ENCODE measurements at places on chromosomes 16 and 17.

GRCh38 chr16:58345574-58346354, 46.5 kb upstream of the GINS3 start:
- no peak for DNase-seq

DNA sequence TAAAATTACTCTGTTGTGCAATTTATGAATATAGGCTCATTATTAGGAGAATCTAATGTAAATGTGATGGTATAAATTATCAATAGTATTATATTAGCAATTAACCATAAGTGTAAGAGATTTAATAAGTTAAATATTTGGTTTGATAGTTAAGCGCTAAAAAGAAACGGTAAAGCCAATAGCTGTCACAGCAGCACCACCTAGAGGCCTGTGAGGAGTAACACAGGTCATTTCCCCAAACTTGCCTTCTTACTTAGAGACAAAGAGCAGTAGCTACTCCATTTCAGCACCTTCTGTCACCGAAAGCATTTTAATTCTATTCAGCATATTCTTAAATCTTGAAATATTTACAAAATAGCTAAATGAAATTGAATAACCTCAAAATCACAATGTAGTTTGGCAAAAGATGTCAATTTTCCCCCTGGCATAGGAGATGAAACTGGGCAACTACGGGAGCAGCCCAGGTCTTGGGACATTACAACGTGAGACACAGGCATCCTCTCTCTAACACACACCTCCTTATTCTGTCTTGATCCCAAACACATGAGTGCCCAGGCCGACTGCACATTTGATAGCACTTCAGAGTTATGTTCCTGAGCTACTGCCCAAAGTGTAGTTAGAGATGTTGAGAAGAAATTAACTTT, 14.3 kb upstream of the DYNLRB2 start:
- peak; percentile 13 for DNase-seq

DNA sequence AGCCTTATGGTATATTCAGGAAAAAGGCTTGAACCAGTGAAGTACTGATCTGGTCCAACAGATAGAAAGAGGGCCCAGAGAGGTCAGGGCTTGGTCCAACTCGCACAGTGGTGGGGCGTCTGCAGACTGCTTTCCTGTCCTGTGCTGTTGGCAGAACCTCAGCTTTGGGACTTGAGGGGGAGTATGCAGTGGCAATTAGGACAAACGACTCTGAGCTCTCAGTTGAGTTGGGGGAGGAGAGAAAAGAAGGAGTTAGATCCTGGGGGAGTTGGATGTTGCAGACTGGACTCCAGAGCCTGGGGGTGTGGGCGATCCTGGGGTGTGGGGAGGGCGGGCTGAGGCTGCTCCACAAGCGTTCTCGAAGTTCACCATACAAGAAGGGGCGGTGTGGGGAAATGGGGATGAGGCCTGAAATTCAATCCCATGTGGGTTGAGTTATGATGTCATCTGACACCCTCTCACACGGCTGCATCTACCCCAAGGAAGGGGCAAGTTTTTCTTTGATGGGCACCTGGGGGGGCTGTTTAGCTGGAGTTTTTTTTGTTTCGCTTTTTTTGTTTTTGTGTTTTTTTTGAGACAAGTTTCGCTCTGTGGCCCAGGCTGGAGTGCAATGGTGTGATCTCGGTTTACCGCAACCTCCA, 14.6 kb downstream of the GRB7 start:
- DNase-seq, result no peak

GRCh38 chr17:79587421-79587820, 23.4 kb downstream of the RBFOX3 start:
- no peak for DNase-seq

DNA sequence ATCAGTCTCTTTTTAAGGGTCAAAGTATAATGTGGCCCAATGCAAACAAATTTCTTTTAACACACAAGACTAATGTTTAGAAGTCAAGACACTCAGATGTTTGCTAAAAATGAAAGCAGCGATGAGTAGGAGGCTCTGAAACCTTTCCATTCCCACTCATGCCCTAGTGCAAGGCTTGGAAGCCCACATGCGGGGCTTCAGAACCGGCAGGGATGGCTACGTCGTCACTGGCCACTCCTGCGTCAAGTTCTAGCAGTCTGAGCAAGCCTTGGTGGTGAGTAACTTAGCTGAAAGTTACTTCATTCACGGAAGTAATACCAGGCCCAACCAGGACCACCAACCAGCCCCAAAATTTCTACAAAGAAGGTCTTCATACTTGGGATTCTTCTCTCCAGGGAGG, 14.8 kb upstream of the TMED6 start:
- DNase-seq, result no peak

- peak; percentile 36 for DNase-seq
Measured at GRCh38 chr16:66205287-66206231, 160.9 kb upstream of the CDH5 start.

- no peak for DNase-seq
Measured at GRCh38 chr17:38729886-38730525, at the start of gene CISD3. Gene CISD3 (plus strand): TSS chr17:38730341. CDS start chr17:38730359, 18 bp downstream.

DNA sequence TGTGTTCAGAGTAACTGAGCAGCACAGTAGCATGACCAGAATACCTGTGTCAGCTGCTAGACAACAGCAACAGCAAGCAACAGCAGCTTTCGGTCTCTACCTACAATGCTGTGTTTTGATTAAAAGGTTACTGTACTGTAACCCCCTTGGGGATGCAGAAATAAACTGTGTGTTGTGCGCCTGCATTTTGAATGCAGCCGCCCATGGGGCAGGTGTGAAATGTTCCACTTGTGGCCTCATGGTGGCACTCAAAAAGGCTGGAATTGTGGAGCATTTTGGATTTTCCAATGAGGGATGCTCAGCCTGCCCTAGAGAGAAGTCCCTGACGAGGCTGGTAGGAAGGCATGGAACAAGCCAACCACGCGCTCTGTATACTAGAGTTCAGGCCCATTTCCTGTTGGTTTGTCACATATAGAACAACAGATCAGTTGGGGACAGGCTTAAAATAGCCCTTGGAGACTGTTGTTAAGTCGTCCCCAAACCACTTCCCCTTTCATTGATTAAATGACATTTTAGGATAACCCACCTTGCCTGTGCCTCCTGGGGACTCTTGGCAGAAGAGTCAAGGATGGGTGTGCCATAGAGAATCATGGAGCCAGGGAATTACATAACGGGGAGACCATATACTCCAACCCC, 27.1 kb downstream of the SCPEP1 start:
- DNase-seq, result no peak

DNA sequence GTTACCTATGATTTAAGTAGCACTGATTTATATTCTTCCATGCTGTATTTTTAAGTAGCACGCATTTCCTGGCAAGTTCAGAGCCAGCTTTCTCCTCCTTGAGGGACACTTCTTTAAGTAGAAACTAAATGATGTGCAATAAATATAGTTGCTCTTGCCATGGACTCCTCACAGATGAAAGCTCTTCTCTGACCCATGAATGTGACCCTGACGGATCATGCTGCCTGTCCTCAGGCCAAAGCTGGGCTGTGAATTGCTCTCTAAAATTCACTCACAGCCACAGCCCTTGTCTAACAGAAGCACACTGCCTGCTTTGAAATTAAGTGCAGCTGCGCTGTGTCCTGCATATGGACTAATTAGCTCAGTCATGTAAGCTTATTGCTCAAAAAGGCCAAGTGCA, 438.8 kb downstream of the PMP22 start:
- DNase-seq, result no peak

GRCh38 chr16:66588981-66589713, 9.9 kb downstream of the CMTM2 start:
- no peak for DNase-seq

GRCh38 chr17:266701-267667, 85.5 kb upstream of the DOC2B start:
- DNase-seq, result no peak

DNA sequence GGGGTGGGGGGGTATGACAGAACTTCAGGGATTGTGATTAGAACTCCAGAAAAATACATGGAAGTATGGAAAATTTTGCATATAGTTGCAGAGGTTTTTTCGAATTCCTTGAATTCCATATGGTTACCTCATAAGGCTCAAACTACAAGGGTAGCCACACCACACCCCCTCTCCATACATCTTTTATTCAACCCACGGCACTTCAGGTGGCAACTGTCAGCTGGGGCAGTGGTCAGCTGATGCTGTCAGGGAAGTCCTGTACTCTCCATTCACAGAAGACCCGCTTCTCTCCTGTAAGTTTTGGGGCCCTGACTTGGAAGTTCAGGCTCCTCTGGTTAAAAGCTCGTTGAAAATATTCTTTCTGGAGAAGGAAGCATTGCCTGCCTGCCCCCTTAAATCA, 57.5 kb upstream of the CLEC19A start:
- no peak for DNase-seq

DNA sequence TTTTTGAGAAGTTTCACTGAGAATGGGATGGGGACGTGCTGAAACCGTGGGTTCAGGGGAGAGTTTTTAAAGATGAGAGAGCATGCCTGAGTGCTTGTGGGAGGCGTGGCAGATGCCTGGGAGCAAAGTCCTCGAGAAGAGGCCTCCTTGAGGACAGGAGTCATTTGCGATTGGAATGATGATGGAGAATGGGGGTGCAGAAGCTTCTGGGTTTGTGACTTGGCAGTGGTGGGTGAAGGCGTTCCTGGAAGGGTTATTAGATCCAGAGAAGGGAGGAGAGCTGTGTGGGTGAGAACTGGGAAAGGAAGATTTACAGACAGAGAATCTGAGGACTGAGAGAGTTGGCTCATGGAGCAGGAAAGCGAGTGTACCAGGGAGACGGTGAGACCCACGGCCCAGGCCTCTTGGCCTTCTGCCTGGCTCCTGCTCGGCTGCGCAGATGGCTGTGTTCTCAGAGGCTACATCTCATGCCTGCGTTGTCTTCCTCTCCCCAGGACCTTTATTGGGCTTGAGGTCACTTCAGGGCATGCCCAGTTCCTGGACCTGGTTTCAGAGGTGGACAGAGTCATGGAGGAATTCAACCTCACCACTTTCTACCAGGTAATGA, 8.6 kb upstream of the MMP15 start:
- DNase-seq, result no peak

DNA sequence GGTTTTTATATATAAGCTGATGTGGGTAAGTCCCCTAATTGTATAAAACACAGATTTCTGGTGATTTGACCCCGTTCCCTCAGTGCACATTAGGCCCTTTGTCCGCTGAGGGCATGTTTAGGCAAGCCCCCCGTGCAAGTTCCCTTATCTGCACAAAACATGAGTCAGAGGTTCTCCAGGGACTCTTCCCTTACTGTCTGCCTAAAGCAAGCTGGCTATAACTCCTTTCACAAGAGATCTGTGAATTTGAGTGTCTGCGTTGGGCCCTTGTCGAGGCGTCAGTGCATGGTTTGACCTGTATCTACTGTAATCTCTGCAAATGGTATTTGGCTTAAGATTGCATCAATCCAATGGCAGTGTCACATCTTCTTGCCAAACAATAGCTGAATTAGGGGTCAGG, 712.8 kb downstream of the CDH8 start:
- no peak for DNase-seq

GRCh38 chr17:9003355-9004131, 17.8 kb upstream of the NTN1 start:
- DNase-seq, result no peak

DNA sequence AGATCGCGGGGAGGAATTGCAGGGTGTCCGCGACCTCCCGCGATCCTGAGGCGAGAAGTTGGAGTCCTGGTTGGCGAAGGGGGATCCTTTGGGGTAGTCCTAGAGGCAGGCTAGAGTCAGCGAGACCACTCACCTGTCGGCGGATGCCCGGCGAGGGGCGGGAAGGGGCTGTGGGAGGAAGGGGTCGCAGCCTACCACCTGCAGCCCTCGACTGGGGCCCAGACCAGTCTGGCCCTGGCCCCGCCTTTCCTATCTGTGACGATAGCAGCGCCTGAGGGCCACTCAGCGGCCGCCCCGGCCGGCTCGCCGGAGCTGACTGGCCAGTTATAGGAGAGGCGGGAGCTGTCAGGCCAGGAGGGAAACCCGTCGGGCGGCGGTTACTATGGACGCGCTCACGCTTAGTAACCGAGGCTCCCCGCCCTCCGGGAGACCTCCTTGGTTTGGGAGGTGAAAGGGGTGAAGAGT, at the start of gene TEKT3:
Gene TEKT3 (minus strand): TSS at position 213 of the 465 bp plus-strand sequence. CDS start 10,012 bp downstream, outside the sequence.
- peak; percentile 24 for DNase-seq

GRCh38 chr17:37642681-37643080, 565 bp downstream of the DDX52 start:
- no peak for DNase-seq

GRCh38 chr17:5097101-5097834, 14.4 kb downstream of the ZNF232 start:
- DNase-seq, result no peak

DNA sequence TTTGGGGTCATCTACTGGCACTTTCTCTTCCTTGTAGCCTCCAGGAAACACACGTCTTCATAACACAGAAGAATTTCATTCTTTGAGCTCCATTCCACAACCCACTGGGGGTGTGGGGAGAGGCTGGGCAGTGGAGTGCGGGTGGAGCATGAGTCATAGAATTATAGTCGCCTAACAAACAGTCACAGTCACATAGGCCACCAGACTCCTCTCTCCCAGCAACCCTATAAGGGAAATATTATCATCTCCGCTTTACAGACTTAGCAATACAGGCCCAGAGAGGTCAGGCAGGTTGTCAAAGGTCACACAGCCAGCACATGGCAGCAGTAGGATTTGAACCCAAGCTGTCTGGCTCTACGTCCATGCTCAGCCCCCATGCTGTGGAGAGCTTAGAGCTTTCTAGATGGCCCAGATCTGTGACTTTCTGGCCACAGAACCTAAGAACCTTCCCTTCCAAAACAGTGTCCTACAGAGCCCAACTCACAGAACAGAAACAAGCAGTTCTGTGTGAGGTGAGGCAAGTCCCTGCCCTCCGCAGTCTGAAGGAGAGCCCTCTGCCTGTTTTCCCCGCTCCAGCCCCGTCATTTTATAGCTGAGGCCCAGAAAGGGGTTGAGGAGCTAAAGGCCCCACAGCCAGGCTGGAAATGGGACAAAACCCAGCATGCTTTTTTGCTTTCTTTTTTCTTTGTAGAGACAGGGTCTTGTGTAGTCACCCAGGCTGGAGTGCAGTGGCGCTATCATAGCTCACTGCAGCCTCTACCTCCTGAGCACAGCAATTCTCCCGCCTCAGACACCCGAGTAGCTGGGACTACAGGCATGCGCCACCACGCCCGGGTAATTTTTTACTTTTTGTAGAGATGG, 10.7 kb upstream of the LITAF start:
- no peak for DNase-seq

- DNase-seq, result no peak
Measured at GRCh38 chr17:58572846-58573245, 58.4 kb upstream of the MTMR4 start.

- DNase-seq, result no peak
Measured at GRCh38 chr16:23557779-23558702, 514 bp downstream of the UBFD1 start.

Measured in HS-5 (cell line).